ENCODE measurements at places on chromosomes 12 and 14. TPM values are rescaled to one million over a fixed set of nuclear protein-coding genes. Genes with fewer than 3 reads are reported as not detected.

Gene SLC4A8
- total RNA-seq: 8.3 TPM

- H3K27me3 ChIP-seq: no peaks in the 10 kb centered on the region
- no peaks in the 10 kb centered on the region for H3K36me3 ChIP-seq
- no peak overlapping the region for H3K4me3 ChIP-seq
- DNase-seq: no peak
- H3K4me1 ChIP-seq: no peaks in the 10 kb centered on the region
These were observed 17.5 kb downstream of the RAD51B start for GRCh38 chr14:67837011-67837624.

GRCh38 chr12:78149459-78149858 lies 318.8 kb downstream of the NAV3 start:
- no peak for DNase-seq
- no peak overlapping the region for H3K4me3 ChIP-seq
- no peaks in the 10 kb centered on the region for H3K4me1 ChIP-seq
- H3K27ac ChIP-seq: no peak overlapping the region
- no peaks in the 10 kb centered on the region for H3K27me3 ChIP-seq

DNA sequence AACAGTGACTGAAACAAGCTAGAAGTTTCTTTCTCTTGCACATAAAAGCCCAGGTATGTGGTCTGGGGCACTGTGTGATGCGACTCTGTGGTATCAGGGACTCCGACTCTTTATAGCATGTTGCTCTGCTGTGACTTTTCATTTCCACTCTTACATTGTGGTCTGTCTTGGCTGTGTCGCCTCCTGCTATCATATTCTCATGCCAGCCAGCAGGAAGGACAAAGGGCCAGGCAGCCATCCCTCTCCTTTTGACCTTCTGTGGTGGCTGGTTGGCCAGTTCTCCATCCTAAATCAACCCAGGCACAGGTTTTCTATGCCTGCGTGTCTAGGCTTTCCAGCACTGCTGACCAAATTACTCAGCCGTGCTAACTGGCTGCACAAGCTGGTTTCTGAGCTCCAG lies 8.0 kb downstream of the ACAD10 start:
- no peak overlapping the region for H3K4me3 ChIP-seq
- peaks cover 63% of the 10 kb centered on the region for H3K36me3 ChIP-seq
- DNase-seq: no peak
- no peaks in the 10 kb centered on the region for H3K4me1 ChIP-seq
- H3K27me3 ChIP-seq: no peaks in the 10 kb centered on the region
- no peak overlapping the region for H3K27ac ChIP-seq

- no peak overlapping the region for H3K4me3 ChIP-seq
- no peaks in the 10 kb centered on the region for H3K27me3 ChIP-seq
- peaks cover 11% of the 10 kb centered on the region for H3K4me1 ChIP-seq
- DNase-seq: no peak
- peak overlapping the region; percentile 62 for H3K27ac ChIP-seq
- no peaks in the 10 kb centered on the region for H3K36me3 ChIP-seq
These were observed 33.4 kb downstream of the VCPKMT start for GRCh38 chr14:50082784-50083466.

Gene SOX5
- 14.0 TPM for total RNA-seq

Gene POTEM
- not detected for total RNA-seq

- peak overlapping the region; percentile 65 for H3K27ac ChIP-seq
- H3K4me3 ChIP-seq: no peak overlapping the region
- H3K27me3 ChIP-seq: no peaks in the 10 kb centered on the region
- DNase-seq: no peak
- H3K4me1 ChIP-seq: peaks cover 24% of the 10 kb centered on the region
These were observed 108.0 kb downstream of the AEBP2 start for GRCh38 chr12:19547271-19547671.

Gene SUOX
- 23.3 TPM for total RNA-seq

GRCh38 chr14:54377501-54377900 lies 19.3 kb upstream of the CDKN3 start:
- H3K27ac ChIP-seq: no peak overlapping the region
- no peak overlapping the region for H3K4me3 ChIP-seq
- H3K4me1 ChIP-seq: no peaks in the 10 kb centered on the region
- H3K36me3 ChIP-seq: no peaks in the 10 kb centered on the region

Gene ANAPC7
- 48.1 TPM for total RNA-seq
